ENCODE measurements at places on chromosomes 6 and 20.

DNA sequence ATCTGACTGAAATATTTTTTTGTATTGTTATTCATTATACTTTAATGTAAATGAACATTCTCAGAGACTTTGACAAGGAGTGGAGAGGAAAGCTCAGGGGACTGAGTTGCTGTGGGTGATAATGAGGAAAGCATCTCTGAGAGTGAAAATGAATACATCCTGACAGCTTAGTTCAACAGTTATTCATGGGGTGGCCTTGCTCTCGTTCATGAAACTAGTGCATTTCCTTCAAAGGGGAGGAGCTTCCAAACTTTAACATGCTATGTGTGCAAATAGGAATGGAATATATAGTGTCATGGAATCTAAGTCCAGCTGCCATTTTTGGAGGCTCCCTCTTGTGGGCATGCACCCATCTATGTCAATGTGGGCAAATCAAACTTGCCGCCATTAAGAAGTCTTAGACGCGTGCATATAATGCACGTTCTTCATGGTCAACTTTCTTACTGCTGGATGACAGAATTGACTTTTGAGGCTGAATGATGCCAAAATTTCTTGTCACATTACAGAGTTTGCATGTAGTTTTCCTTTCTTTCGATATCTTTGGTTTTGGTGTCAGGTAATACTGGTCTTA lies 124.3 kb upstream of the TMEM170B start:
- no peak for DNase-seq

DNA sequence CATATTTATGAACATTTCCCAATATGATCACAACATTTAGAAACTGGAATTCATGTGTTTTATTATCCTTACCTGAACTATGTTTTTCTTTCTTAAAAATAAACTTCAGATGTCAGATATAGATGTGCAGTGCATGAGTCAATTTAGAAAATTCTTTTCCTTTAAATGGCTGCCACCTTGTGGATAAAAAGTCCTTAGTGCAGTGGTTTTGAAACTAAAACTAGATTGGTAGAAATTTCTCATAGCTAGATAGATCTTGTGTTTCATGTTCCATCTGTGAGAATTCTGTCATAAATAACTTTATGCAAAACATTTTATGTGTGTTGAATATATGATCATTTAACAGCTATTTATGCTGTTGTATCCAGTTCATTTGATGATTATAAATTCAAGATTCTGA lies 134.9 kb downstream of the KLHL32 start:
- peak; percentile 33 for DNase-seq

DNA sequence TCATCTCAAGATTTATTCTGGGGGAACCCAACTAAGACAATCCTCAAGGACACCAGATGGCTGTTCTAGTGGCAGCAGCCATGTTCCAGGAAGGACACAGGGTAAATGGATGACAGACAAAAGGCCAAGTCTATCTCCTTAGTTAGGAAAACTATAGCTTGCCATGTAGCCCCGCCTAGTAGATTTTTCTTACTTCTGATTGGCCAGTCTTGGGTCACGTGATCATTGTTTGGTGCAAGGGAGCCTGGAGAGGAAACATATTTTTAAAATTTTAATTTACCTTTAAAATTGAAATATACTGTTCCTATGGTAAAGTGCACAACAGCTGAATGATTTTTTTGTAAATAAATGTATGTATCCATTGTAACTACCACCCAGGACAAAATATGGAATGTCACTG lies 4.4 kb upstream of the KCNS1 start:
- no peak for DNase-seq

DNA sequence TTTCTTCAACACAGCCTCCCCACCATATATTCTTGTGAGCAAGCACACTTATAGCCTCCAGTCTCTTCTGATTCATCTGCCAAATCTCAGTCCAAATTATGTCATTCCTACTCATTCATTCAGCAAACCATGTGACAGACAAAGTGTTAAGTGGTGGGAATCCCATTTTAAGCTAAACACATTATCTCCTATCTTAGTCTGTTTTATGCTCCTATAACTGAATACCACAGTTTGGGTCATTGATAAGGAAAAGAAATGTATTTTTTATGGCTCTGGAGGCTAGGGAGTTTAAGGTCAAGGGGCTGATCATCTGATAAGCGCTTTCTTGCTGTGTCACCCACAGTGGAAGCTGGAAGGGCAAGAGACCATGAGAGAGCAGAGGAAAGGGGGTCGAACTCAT lies 23.9 kb upstream of the SMIM13 start:
- DNase-seq = peak; percentile 39

GRCh38 chr6:912871-913835 lies 220.2 kb upstream of the EXOC2 start:
- DNase-seq = peak; percentile 27

- no peak for DNase-seq
These were observed 529.2 kb downstream of the HAO1 start for GRCh38 chr20:7411075-7411474.

GRCh38 chr20:55500130-55500529 lies 505.2 kb downstream of the CBLN4 start:
- no peak for DNase-seq

DNA sequence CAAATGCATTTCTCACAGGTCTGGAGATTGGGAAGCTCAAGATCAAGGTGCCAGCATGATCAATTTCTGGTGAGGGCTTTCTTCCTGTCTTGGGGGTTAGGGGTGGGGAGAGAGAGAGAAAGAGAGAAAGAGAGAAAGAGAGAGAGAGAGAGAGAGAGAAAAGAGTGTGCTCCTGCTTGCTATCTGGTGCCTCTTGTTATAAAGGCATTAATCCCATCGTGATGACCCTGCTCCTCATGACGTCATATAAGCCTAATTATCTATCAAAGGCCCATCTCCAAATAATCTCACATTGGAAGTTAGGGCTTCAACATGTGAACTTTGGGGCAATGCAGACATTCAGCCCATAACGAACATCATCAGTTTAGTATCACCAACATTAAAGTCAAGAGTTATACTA lies 114.8 kb downstream of the EYA4 start:
- no peak for DNase-seq

- peak; percentile 86 for DNase-seq
These were observed 15.4 kb upstream of the SNHG17 start for GRCh38 chr20:38450412-38450975.

DNA sequence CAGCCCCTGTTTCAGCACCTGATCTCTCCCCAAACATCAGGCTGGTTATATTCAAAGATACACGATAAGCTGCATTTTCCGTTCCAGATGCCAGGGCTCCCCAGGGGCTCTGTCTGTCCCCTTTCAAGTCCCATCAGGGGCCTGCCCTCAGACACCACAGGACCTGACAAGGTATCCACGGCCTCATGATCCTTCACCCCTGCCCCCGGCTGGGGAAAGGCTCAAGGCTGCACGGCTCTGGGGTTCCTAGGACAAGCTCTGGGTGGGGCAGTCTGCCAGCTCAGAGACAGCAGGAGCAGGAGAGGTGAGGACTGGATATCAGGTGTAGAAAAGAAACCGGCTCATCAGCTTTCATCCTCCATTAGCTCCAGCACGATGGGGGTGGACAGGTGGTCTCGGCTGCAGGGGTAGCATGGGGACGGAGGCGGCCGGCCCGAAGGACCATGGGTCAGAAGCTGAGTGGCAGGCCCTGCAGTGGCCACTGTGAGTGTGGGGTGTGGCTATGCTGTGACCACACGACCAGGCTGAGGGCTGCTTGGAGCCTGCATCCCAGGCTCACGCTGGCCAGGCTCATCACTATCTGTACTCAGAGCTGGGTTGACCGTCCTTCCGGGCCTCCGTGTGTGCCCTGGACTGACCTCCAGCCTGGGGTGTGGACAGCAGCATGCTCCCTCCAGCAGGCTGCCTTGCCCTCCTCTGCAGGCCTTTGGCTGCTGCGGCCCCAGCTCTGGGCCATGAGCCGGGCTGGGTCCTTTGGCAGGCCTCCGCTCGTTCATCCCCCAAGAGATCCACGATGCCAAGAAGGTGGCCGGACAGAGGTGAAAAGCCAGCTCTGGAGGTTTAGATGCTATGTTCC lies 386.2 kb downstream of the THBS2 start:
- DNase-seq = no peak

- peak; percentile 60 for DNase-seq
These were observed 14.7 kb upstream of the CHD6 start for GRCh38 chr20:41632896-41633295.

DNA sequence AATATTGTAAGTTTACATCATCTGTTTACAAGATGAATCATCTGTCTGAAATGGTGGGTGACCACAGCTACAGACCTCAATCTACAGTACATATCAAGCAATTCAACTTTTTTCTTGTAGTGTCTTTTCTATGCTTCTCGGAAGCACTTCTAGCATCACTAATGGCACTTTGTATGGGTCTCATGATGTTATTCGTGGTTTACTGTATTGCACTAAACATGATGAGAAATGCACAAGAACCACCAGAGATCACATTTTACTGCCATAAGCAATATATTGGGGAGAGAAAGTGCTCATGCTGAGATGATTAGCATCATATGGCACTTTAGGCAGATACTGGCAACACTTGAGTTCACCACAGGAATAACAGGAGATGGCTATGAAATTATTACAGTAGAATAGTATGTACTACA lies 15.4 kb upstream of the BTBD3 start:
- DNase-seq = peak; percentile 76

- DNase-seq = no peak
These were observed 2.0 kb downstream of the ZNF318 start for GRCh38 chr6:43367245-43367984.

- DNase-seq = no peak
These were observed 172.4 kb upstream of the MYLIP start for GRCh38 chr6:15956205-15957106.

- peak; percentile 33 for DNase-seq
These were observed 212.7 kb downstream of the BCKDHB start for GRCh38 chr6:80319196-80319595.

DNA sequence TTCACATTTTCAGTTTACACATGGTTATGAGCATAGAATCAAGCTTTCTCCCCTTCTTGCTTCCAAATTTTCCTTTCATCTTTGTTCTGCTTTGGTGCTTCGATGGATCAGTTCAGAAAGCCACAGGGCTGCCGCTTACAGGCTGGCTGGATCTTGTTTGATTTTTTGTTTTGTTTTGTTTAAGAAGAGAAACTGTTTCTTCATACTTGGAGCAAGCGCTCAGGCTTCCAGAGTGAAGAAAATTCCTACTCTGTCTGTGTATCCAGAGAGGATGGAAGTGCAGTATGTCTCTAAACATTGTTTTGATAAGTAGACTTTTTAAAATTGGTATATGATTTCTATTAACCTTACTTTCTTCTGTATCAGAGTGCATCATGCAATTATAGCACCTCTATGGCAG lies 66.9 kb downstream of the ARID1B start:
- no peak for DNase-seq

DNA sequence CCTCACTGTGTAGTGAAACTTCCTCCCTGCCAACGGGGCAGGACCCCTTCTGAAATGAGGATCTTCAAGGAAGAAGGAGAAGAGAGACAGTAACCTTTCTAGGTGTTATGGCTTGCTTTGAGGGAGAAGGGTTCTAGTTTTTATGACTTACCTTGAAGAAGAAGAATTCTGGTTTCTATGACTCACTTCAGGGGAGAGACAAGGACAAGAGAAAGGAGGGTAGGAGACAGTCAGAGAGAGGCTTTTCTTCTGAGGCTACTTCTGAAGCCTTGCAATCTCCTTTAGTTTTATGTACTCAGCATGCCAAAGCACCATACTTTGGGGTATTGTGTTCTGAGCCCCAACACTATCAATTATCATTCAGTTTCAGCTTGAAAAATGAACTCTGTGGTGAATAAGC lies 25.8 kb upstream of the IBTK start:
- DNase-seq = no peak

DNA sequence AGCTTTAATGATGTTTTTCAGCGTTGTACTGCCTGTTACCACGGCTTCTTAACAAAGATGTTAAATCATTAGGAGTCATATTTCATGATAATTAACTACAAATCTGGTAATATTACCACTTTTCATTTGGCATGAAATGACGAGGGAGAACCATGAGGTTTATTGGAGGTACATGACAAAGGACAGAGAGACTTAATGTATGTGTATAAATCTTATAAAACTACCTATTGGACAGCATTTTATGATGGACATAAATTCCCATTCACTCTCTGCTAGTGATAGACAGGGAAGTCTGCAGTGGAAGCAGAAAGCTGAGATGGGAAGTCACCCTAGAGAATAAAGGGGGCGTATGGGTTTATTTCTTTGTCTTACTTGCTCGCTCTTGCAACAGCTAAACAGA lies 949.9 kb upstream of the FLRT3 start:
- DNase-seq = no peak

DNA sequence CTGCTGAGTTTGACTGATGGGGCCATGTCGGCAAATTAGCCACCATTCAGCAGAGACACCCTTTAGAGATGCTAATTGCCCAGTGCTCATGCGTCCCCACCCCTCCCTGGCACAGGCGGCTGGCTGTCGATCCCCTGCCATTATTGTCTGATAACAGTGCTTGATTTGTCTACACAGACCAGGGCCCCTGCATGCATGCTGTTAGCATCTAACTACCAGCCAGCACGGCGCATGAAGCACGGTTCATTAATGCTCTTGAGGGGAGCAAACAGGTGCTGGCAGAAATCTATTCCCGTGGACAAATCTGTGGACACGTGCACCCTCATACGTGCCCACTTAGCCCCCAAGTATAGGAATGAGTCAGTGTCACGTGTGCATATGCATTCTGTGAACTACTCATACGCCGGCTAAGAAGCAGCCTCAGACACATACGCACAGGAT lies 32.2 kb downstream of the KCNB1 start:
- DNase-seq = no peak
